CMK (cell line): ENCODE measurements at places on chromosomes 1 and 21.

DNA sequence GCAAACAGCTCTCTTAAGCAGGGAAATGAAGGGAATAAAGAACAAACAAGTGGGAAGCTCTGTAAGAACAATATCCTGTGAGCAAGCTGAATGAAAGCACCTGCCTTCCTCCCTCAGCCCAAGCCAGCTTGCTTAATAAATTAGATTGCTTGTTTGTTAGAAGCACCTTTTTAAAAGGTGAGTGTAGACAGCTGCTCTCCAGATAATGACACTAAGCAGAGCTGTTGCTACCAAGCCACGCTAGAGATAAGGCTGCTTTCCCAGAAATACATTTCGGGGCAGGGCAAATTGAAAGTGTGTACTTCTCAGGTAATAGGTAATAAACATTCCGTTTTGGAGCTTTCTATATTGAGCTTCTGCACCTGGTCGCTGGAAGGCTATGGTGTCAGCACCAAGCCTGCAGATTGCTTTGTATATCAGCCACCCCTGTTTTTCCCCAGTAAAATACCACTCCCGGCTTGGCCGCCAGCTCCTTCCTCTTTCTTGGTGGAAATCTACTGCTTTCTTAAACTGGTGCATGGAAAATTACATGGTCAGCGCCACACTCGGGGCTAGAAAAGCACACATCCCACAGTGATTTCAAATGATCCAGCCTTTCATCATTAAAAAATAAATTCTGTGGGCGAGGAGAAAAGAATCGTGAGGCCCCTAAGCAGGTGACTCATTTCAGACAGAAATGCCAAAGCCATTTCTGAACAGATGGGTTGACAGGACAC, 151.3 kb downstream of the ETS2 start:
- DNase-seq = no peak

DNA sequence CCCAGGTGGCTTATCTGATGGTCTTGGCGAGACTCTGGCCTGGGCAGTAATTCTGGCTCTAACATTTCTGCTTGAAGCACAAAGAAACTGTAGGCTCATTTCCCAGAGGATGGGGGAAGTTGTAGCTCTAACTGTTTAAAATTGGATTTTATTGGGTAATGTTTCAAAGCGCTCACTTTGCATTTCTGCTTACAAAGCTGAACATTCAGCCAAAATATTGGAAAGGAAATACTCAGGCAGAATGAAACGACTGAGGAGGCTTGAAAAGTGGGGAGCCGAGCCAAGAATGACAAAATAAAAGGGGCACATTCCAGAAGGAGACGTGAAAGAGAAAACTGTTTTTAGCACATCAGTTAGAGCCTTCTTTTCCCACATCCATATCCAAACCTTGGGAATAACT, 202.6 kb downstream of the GRIK1 start:
- no peak for DNase-seq

- no peak for DNase-seq
These were observed 143.7 kb downstream of the PLPP3 start for GRCh38 chr1:56435434-56436262.

- no peak for DNase-seq
These were observed 152.6 kb downstream of the ZC3H11B start for GRCh38 chr1:219460081-219460895.

GRCh38 chr1:53617382-53617781, 121.6 kb downstream of the GLIS1 start:
- no peak for DNase-seq
